GM23248 (cell line): ENCODE measurements at places on chromosomes 5 and 9.

DNA sequence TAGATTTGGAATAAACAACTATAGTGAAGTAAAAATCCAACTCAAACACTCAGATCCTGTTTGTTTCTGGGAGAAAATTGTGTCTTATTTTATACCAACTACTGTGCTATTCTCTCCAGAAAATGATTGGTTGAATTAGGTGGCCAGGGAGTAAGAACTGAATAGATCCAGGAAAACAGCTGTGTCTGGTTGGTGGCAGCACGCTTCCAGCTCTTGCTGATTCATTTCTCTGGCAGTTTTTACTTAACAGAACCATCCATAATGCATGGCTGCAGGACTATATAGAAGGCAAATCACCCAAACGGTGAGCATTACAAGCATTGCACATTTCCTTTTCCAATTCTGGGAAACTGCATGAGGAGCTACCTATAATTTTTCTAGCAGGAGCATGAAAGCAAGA, 29.5 kb downstream of the DMAC1 start:
- DNase-seq: no peak

DNA sequence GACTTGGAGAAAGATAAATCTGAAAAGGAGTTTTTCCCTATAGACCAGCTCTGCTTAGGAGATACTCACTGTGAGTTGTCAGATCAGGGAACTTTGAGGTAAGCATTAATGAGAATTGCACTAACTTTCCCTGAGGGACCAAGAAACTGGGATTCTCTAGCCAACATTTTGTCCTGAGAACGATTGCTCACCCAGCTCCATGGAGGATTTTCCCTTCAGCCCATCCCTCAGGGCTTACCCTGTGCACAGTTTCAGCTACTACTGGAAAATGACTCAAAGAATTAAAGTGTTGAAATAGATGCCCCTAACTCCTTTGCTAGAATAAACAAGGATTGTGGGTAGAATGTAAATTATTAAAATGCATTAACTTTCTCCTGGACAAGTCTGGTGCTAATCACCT, 237.2 kb upstream of the IL12B start:
- no peak for DNase-seq

DNA sequence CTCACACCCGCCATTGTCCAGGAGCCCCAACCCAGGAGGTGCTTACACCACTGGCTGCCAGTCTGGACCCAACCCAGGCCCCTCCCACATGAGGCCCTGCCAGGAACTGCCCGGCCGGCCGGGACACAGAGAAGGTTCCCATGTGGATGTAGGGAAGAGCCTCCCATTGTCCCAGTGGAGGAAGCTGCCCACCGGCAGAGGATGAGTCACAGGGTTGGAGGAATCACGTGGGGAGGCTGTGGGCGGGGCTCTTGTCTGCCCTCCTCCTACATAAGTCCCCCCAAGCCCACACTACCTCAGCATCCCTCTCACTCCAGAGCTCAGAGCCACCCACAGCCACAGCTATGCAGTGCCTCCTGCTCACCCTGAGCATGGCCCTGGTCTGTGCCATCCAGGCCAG, 26.1 kb downstream of the PAEP start:
- no peak for DNase-seq

DNA sequence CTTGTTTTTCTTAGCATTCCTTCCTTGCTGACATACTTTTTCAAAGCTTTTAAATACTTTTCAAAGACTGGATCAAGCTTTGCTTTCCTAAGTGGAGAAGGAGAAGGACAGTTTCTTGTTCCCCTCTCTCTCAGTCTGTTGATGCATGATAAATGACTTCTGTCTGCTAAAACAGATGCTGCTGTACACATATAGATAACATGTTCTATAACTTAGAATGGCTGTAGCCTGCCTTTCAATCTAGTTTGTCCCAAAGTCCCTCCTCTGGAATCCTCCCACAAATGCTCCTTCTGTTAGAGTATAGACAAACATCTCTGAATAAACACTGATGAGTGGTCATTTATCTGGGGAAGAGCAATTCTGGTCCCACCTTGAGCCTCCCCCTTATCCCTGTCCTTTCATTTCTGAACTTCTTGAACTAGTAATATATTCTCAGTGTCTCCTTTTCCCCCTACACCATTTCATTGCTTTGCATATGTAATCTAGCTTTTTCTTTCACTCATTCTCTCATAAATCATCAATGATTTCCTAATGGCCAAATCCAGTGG, 5.4 kb upstream of the HEMGN start:
- DNase-seq: no peak

DNA sequence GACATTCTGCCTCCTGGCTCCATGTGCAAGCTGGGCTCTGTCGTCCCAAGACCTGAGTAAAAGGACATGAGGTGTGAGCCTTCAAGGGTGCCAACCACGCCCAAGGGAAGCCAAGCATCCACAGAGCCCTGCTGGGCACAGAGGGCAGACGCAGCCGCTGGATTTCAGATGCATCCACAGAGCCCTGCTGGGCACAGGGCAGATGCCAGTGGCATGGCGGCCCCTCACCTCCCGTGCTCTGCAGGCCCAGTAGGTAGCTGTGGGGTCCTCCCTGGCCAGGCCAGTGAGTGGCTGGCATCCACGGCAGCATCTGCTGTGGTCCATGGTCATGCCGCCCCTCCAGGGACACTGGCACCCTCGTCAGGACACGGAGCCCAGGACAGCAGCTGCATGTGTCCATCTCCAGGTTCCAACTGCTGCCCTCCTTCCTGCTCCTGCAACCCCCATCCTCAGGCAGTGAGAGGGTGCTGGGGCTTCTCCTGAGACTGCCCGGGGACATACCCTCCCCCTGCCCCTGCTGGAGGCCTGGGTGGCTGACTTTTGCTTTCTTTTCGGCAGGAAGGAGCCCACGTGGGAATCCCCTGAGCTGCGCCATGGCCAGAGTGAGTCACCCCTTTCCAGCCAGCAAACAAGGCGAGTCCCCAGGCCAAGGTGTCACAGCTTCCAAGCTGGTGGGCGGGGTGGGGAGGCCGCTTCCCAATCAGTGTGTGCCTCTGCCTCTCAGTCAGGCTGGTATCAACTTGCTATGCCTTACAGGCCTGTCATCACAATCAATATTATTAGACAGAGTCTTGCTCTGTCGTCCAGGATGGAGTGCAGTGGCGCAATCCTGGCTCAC, 4.0 kb upstream of the TRAF2 start:
- peak; percentile 91 for DNase-seq

- peak; percentile 85 for DNase-seq
These were observed 236.2 kb downstream of the NNT start for GRCh38 chr5:43839218-43839617.

GRCh38 chr5:137084016-137084415, 415.1 kb downstream of the SPOCK1 start:
- no peak for DNase-seq

GRCh38 chr5:170393958-170394357, 4.8 kb upstream of the KCNMB1 start:
- DNase-seq: no peak

- DNase-seq: peak; percentile 21
These were observed 116.5 kb downstream of the SLC1A3 start for GRCh38 chr5:36722900-36723299.
